Thyroid gland (tissue), 4 donors: ENCODE measurements at places on chromosomes 11 and 22. TPM values are rescaled to one million over a fixed set of nuclear protein-coding genes. Genes with fewer than 3 reads are reported as not detected.
A peak's percentile ranks its signal among the peaks of the same experiment; 100 is the strongest.

- H3K4me1 ChIP-seq: peaks cover 23% of the 10 kb centered on the region
- no peaks in the 10 kb centered on the region for H3K36me3 ChIP-seq
- no peak overlapping the region for H3K4me3 ChIP-seq
- no peaks in the 10 kb centered on the region for H3K27me3 ChIP-seq
- no peak overlapping the region for H3K27ac ChIP-seq
- no peak for DNase-seq
Observed at GRCh38 chr11:101555366-101555765, 28.4 kb downstream of the TRPC6 start.

The ZNF408 gene
- 9.8 TPM for total RNA-seq

DNA sequence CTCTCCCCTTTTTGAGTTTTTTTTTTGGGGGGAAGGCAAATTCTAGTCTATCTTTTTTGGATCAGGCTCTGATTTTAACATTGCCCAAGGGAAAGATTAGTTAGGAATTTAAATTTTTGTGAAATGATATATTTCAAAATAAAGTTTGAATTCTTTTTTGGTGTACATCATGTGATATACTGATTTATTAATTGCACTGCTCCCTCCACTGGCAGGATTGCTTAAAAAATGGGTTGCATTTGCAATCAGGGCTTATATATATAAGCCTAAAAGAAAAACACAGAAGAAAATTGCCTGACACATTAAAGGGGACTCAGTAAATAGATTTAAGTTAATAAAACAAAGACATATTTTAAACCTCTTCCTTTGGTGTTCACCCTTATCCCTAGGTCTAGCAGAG is 1.2 kb downstream of the DYNC2H1 start:
- peaks cover 9% of the 10 kb centered on the region for H3K4me1 ChIP-seq
- no peak overlapping the region for H3K27ac ChIP-seq
- peak overlapping the region; percentile 67 for H3K4me3 ChIP-seq
- no peaks in the 10 kb centered on the region for H3K27me3 ChIP-seq
- no peaks in the 10 kb centered on the region for H3K36me3 ChIP-seq
- no peak for DNase-seq

DNA sequence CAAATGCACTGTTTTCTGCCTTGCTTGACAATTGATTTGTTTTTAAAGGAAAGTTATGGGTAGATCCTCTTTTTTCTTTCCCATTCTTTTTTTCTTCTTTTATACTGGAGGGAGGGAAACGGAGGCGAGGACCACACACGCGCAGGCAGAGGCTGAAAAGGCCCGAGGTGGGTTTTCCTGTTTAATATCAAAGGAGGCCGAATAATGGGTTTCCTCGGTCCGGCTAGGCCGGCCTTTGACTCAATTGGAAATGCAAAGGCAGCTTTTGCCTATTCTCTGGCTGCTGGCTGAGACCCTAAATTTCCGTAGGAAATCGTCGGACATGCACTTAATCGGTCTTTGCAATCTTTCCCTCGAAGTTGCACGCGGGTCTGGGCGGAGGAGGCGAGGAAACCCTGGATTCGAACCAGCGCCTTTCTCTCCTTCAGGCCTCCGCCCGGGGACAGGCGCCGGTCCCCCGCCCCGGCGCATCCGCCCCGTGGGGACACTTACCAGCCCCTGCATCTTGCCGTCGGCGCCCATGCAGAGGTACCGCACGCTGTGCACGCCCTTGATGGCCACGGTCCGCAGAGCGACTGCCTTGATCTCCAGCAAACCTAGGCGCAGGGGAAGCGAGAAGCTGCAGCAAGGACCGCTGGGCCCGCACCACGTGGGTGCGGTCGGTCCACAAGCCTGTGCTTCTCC is 911 bp downstream of the FGF19 start:
- H3K4me3 ChIP-seq: no peak overlapping the region
- H3K4me1 ChIP-seq: peaks cover 9% of the 10 kb centered on the region
- no peaks in the 10 kb centered on the region for H3K36me3 ChIP-seq
- no peak for DNase-seq
- H3K27ac ChIP-seq: no peak overlapping the region
- H3K27me3 ChIP-seq: peaks cover 28% of the 10 kb centered on the region

The C11orf52 gene
- 33.4 TPM for total RNA-seq
